Posterior vena cava (tissue), 2 donors: ENCODE measurements at places on chromosomes 2 and 18. TPM values are rescaled to one million over a fixed set of nuclear protein-coding genes. Genes with fewer than 3 reads are reported as not detected.

GRCh38 chr2:45009928-45010701 lies 863 bp upstream of the SIX2 start:
- DNase-seq: peak; percentile 96

DNA sequence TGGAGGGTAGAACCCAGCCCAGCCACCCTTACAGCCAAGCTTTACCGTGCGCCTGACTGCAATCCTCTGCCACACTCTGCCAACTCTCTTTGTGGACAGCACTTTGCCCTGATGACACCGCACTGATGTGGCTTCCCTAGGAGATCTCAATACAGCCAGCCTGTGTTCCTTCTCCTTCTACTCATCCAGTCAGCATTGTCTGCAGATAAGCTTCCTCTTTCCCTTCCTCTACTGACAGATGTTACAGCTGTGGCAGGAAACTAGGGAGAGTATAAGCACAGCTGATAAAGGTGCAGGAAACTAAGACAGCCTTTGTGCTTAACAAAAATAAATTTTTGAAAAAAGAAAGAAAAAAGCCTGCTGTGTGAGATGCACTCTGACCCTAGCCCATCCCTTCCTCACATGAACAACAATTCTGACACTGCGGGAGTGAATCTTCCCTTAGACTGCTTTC lies 25.0 kb downstream of the CEP68 start:
- DNase-seq: no peak

GRCh38 chr2:47580855-47581600 lies 178.1 kb downstream of the MSH2 start:
- DNase-seq: no peak

Gene SPC25
- total RNA-seq: 0.42 TPM

DNA sequence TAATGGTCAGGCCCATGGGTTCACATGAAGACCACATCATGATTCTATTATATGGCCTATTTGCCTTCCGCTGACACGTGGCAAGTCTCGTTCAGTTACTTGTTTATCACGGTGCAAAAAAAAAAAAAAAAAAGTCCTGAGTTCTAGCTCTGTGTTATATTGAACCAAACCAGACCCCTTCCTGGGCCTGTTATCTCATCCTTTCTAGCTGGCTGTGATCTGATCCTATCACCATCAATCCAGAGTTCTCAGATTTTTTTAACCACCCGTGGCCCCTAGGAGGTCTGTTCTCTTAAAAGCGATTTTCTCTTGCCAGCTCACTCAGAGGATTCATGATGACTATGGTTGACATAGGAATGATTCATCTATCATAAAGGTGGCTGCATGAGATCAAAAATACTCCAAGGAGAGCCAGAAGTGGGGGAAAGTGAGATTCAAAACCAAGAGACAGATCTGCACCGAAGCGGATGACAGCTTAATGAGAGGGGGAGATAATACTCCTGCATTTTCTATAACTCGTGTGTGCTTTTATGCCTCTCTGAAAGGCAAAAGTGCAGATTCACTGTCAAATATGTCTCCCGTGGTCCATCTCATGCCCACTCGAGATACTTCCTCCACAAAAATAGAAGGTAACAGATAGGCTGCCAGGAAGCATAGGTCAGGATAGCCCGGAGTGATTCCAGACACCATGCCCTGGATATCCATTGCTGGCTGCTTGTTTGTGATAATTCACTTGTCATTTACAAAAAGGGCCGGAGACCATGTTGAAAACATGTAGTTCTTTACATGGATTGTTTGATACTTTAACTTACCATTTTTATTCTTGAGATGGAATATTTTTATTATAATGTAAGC lies 505.7 kb upstream of the KLHL29 start:
- DNase-seq: no peak

GRCh38 chr18:13387855-13388548 lies 169.4 kb downstream of the LDLRAD4 start:
- DNase-seq: no peak

Gene ZNF2
- 2.7 TPM for total RNA-seq

Gene SCN9A
- 2.5 TPM for total RNA-seq

DNA sequence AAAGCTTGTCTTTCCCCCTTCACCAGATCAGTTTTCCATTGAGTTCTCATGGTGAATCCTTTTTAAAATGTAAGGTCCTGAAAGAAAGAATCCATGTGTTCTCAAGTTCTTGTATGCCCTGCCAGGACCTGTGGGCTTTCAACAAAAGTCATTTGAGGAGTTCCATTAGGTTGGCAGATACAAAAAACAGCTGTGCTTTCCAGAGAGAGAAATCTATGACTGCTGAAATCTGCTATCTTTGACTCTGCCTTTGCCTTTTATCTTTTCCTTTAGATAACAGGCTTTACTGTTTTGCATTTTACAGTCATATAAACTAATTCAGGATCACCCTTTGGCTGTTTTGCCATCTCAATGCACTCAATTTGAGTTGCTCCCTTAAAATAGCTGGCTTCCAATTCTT lies 59.7 kb downstream of the CXCR4 start:
- DNase-seq: no peak

GRCh38 chr2:132620115-132620514 lies 49.9 kb downstream of the LYPD1 start:
- DNase-seq: no peak

GRCh38 chr18:72470391-72470790 lies 73.8 kb downstream of the CBLN2 start:
- no peak for DNase-seq

- DNase-seq: no peak
Measured at GRCh38 chr2:41194230-41194629, 742.3 kb upstream of the SLC8A1 start.

DNA sequence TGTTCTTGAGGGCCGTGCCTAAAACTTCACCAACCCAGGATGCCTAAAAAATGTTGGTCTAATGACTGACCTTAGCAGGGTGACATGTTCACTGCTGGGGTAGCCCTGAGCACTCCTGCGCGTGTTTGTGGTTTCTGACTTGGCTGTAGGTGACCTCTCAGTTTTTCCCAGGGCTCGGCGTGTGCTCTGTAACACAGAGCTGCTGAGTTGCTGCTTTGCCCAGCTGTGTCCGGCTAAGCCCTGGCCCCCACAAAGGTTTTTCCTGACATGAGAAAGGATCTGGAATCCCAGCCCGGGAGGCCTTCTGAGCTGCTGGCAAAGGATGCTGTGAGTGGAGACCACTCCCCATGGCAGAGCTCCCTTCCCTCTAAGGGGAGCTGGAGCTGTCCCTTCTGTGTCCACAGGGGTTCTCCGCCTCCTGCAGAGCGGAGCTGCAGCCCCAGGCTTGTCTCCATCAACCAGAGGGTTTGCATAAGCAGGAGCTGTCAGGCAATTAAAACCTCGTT lies 52.7 kb downstream of the CRIM1 start:
- no peak for DNase-seq

DNA sequence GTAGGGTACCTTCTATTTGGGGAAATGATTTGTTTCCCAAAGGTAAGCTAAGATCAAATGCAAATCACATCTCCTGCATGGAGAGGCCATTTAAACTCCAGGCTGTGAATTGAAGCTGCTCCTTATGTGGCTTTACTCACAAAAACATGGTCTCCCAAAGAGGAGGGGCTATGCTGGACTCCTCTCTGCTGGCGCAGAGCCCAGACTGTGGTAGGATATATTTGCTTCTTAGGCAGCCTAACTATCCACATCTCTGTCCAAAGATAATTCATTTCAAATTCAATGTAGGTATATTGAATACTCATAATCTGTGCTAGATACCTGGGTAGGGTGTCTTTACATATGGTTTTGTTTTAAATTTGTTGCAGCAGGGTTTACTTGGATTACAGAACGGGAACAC lies 358.5 kb downstream of the ALK start:
- DNase-seq: no peak

- DNase-seq: no peak
Measured at GRCh38 chr2:21401022-21401698, 277.4 kb downstream of the TDRD15 start.
